IMR-90 (cell line): ENCODE measurements at places on chromosomes 2 and 18. TPM values are rescaled to one million over a fixed set of nuclear protein-coding genes. Genes with fewer than 3 reads are reported as not detected.

COL4A4 gene
- total RNA-seq = 0.28 TPM in 1 of 2 replicates, not detected in the other

SCN2A gene
- 0.54 and 0.56 TPM in 2 replicates for total RNA-seq

AGXT gene
- not detected in 2 replicates for total RNA-seq

DSEL gene
- total RNA-seq = 100 and 145 TPM in 2 replicates

RPS27A gene
- total RNA-seq = 496 and 1,448 TPM in 2 replicates

VSNL1 gene
- 0.28 and 0.36 TPM in 2 replicates for total RNA-seq

FABP1 gene
- not detected in 2 replicates for total RNA-seq

GRCh38 chr2:66889632-66889882 lies 454.6 kb downstream of the MEIS1 start:
- DNase-seq = no peak

GRCh38 chr2:212619954-212620353 lies 81.4 kb upstream of the ERBB4 start:
- peak; percentile 19 for DNase-seq

DNA sequence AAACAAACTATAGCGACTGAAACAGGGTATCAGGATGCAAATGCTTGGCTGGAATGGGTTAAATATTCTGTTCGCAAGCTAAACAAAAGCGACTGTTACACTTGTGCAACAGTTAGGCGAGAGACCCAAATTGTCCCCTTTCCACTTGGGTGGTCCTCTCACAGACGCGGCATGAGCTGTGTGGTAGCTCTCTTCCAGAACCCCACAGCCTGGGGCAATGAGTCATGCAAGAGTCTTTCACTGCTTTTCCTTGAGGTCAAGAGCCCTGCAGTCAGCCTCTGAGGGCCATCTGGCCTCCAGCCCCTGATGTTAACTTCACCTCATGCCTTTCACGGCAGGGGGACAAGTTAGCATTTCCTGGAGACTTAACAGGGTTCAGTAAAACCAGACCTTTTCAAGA lies 25.7 kb downstream of the SULT1C4 start:
- DNase-seq = peak; percentile 73

GRCh38 chr18:35157181-35157580 lies 83.7 kb upstream of the ZNF397 start:
- no peak for DNase-seq

GRCh38 chr2:105038383-105039061 lies 653 bp downstream of the MRPS9 start:
- DNase-seq = peak; percentile 1

GRCh38 chr18:8858888-8859511 lies 153.6 kb downstream of the MTCL1 start:
- peak; percentile 99 for DNase-seq

DNA sequence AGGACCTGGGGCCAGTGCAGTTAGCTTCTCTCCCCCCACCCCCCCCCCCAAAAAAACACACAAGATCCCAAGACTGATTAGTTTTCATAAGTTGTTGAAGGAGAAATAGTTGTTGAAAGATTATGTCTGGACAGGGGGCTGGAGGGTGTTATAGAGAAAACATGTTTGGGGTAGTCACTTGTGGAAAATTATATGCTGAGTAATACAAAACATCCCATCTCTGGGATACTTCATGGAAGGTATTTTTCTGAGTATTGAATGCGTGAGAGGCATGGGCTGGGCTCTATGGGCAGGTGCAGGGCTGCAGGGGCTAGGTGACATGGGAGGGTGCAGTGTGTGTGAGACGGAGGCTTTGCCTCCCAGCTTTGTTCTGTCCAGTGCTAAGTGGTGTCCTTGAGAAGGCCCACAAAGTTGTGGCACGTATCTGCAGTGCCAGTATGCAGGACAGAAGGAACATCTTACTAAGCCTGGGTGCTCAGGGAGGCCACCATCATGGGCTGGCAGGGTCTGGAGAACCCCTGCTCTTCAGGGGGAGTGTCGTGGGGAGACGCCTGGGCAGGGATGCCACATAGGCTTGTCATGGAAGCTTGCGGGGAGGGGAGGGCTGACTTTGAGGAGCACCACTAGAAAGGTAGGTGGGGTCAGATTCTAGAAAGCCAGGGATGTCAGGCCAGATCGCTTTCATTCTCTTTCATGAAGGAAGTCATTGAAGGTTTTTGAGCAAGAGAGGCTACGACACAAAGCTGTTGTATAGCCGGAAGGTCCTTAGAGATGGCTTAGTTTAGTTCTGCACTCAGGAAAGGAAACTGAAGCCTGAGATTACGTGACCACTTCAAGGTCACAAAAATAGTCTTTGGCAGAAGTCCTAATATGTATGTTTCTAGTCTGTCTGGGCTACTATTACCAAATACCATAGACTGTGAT lies 232.0 kb downstream of the LDLRAD4 start:
- no peak for DNase-seq

GRCh38 chr18:72820571-72820970 lies 47.2 kb downstream of the NETO1 start:
- no peak for DNase-seq

DNA sequence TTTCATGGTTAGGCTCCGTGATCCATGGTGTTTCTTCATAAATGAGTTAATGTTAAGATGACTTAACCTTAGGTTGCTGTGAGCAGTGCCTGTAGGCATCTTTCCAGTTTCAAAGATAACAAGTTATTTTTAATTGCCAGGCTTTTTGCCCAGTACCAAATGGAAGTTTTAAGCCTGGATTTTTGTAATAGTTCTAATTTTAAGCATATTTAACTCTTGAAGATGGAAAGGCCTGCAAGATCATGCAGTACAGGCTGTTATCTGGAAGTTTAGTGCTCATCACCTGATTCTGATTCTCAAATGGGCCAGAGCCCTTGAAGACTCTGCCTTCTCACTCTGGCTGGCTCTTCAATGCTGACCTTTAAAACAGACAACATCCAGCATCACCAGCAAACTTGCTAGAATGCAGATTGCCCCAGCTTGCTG lies 141.3 kb downstream of the NCK2 start:
- peak; percentile 81 for DNase-seq

GRCh38 chr18:54222922-54223567 lies 1.4 kb downstream of the MBD2 start:
- no peak for DNase-seq

GRCh38 chr2:43196768-43197587 lies 29.4 kb downstream of the ZFP36L2 start:
- peak; percentile 28 for DNase-seq
